ENCODE measurements at places on chromosomes 7 and 10. TPM values are rescaled to one million over a fixed set of nuclear protein-coding genes. Genes with fewer than 3 reads are reported as not detected.
A peak's percentile ranks its signal among the peaks of the same experiment; 100 is the strongest.

The SAP25 gene
- total RNA-seq, result 34.6 TPM

The PIP gene
- total RNA-seq, result not detected

The ZNF655 gene
- total RNA-seq, result 92.0 TPM

The TYW1B gene
- 4.5 TPM for total RNA-seq

The CDCA7L gene
- total RNA-seq, result 61.8 TPM

The WEE2 gene
- total RNA-seq, result not detected

The DNAH11 gene
- total RNA-seq, result 1.3 TPM

The RAPGEF5 gene
- 0.60 TPM for total RNA-seq

DNA sequence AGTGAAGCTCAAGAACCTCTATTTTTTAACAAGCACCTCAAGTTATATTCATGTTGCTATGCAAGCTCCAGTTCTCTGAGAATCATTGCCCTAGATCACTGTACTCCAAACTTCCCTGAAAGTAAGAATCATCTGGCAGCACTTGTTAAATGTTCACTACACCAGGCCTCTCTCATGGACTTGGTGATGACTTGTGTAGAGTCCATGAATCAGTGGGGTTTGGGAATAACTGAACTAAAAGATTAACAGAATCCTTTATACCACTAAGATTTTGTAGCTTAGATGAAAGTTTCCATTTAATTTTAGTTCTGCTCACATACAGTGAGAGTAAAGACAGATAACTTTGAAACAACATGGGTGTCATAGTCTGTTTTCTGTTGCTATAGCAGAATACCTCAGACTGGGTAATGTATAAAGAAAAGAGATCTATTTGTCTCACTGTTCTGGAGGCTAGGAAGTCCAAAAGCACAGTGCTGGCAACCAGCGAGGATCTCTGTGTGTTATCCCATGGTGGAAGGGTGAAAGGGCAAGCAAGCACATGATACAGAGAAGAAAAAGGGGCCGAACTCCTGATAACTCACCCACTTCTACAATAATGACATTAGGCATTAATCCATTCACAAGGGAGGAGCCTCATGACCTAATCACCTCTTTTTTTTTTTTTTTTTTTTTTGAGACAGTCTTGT, 27.9 kb upstream of the AOAH start:
- DNase-seq, result no peak
- H3K27ac ChIP-seq, result no peak overlapping the region
- peaks cover 11% of the 10 kb centered on the region for H3K27me3 ChIP-seq

- no peak overlapping the region for H3K27ac ChIP-seq
- DNase-seq, result no peak
- H3K27me3 ChIP-seq, result no peaks in the 10 kb centered on the region
- H3K4me1 ChIP-seq, result peaks cover 24% of the 10 kb centered on the region
These were observed 4.4 kb downstream of the RASSF4 start for GRCh38 chr10:44963772-44964633.

GRCh38 chr10:5284311-5285057, 80.3 kb upstream of the UCN3 start:
- peak; percentile 60 for DNase-seq
- H3K4me1 ChIP-seq, result peaks cover 39% of the 10 kb centered on the region
- H3K36me3 ChIP-seq, result peaks cover 20% of the 10 kb centered on the region

DNA sequence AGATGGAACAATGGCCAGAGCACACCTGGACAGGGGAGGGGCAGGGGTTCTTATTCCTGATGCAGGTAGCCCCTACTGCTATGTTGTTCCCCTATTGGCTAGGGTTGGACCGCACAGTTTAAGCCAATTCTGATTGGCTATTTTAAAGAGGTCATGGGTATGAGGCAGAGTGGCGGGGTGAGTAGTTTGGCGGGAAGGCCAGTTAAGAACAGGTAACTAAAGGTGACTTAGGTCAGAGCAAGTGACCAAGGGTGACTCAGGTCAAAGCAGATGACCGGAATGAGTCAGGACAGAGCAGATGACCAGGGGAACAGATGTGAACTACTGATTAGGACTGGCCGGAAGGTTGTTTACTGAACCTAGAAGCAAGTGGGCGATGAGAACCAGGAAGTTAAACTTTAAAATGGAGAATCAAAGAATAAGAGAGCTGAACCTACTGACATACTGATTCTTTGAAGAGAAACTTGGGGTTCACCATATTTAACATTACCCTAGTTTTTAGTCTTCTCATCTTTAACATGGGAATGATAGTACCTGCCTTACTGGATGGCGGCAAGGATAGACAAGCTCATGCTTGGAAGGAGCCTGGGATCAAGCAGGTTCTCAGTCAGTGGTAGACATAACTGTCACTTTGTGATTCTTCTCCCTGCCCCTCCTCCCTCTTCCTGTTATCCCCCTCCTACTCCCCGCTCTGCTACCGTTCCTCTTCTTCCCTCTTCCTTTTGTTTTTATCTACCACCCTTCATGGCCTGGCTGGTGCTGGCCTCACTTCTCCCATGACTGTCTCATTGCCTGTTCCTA, 55.0 kb downstream of the CCNY start:
- H3K4me3 ChIP-seq, result no peak overlapping the region
- DNase-seq, result no peak
- peaks cover 17% of the 10 kb centered on the region for H3K36me3 ChIP-seq
- peak overlapping the region; percentile 61 for H3K27ac ChIP-seq
- H3K4me1 ChIP-seq, result peaks cover 14% of the 10 kb centered on the region

- H3K4me1 ChIP-seq, result peaks cover 7% of the 10 kb centered on the region
- H3K27ac ChIP-seq, result peak overlapping the region; percentile 6
- H3K4me3 ChIP-seq, result no peak overlapping the region
- DNase-seq, result no peak
- H3K36me3 ChIP-seq, result peaks cover 38% of the 10 kb centered on the region
- no peaks in the 10 kb centered on the region for H3K27me3 ChIP-seq
These were observed 98.7 kb downstream of the PROSER2 start for GRCh38 chr10:11921800-11922392.

DNA sequence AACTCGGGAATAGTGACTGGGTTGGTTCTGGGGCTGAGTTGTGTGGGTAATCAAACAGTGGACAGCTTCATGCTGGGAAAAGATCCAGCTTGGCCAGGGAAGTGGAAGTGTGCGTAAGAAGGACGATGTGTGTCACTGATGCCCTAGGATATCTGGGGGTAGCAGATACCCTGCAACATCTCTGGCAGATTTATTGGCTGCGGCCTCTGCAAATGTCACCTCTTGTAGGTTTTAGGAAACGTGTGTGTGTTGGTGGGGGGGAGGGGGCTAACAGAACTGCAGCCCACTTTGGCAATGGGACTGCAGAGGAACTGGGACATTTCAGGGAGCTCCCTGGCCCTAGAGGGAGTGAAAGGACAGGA, 965 bp upstream of the AGAP3 start:
- peaks cover 22% of the 10 kb centered on the region for H3K27me3 ChIP-seq
- H3K4me3 ChIP-seq, result peak overlapping the region; percentile 81
- H3K4me1 ChIP-seq, result peaks cover 37% of the 10 kb centered on the region
- H3K27ac ChIP-seq, result no peak overlapping the region
- H3K36me3 ChIP-seq, result peaks cover 4% of the 10 kb centered on the region

GRCh38 chr7:94434042-94434441, 39.3 kb downstream of the COL1A2 start:
- no peaks in the 10 kb centered on the region for H3K36me3 ChIP-seq
- no peaks in the 10 kb centered on the region for H3K4me1 ChIP-seq
- no peak for DNase-seq
- no peak overlapping the region for H3K27ac ChIP-seq
- peaks cover 22% of the 10 kb centered on the region for H3K27me3 ChIP-seq

- H3K4me3 ChIP-seq, result no peak overlapping the region
- H3K4me1 ChIP-seq, result peaks cover 29% of the 10 kb centered on the region
These were observed 21.2 kb upstream of the DPYSL4 start for GRCh38 chr10:132165416-132165980.

DNA sequence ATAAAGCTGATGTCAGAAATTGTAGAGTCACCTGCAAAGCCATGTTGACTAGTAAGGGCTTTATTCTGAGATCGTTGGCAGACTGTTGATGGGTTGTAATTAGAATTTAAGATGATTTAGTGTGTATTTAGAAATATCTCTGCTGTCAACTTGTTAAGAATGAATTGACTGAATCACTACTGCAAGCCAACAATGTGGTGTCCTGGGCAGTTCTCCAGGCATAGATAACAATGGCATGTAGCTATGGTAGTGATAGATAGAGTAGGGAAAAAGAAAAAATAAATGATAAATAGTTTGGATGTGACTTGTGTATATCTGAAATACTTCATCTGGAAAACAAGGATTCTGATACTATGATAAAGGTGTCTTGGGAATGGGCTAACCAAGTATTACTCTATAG, 640.2 kb downstream of the ARL4A start:
- no peaks in the 10 kb centered on the region for H3K36me3 ChIP-seq
- no peaks in the 10 kb centered on the region for H3K27me3 ChIP-seq
- H3K4me1 ChIP-seq, result no peaks in the 10 kb centered on the region
- no peak overlapping the region for H3K27ac ChIP-seq
- DNase-seq, result no peak

- H3K36me3 ChIP-seq, result no peaks in the 10 kb centered on the region
- no peak overlapping the region for H3K4me3 ChIP-seq
- DNase-seq, result no peak
- no peak overlapping the region for H3K27ac ChIP-seq
- peaks cover 13% of the 10 kb centered on the region for H3K27me3 ChIP-seq
- H3K4me1 ChIP-seq, result no peaks in the 10 kb centered on the region
These were observed 105.3 kb downstream of the ADCY1 start for GRCh38 chr7:45679516-45679915.

DNA sequence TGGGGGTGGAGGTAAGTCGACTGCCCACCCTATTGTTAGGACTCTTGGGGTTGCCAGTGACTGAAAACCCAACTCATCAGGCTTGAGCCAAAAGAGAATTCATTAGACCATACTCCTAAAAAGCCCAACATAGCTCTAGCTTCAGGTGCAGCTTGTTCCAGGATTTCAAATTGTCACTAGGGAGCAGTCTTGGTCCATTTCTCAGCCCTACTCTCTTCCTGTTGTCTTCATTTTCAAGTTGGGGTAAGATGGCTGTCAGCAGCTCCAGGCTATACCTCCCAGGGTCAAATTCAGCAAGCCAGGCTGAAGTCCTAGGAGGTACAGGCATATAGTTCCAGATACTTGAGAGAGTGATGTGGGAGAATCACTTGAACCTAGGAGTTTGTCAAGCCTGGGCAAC, 14.9 kb upstream of the COL13A1 start:
- H3K4me3 ChIP-seq, result no peak overlapping the region
- no peaks in the 10 kb centered on the region for H3K4me1 ChIP-seq

- no peak overlapping the region for H3K4me3 ChIP-seq
- H3K4me1 ChIP-seq, result no peaks in the 10 kb centered on the region
These were observed 265.9 kb upstream of the YAE1 start for GRCh38 chr7:39300276-39300675.

GRCh38 chr7:54330216-54330800, 211.9 kb upstream of the VSTM2A start:
- no peak overlapping the region for H3K4me3 ChIP-seq
- no peaks in the 10 kb centered on the region for H3K36me3 ChIP-seq
- no peak for DNase-seq
- no peak overlapping the region for H3K27ac ChIP-seq
- no peaks in the 10 kb centered on the region for H3K4me1 ChIP-seq

- DNase-seq, result no peak
- no peaks in the 10 kb centered on the region for H3K27me3 ChIP-seq
- H3K36me3 ChIP-seq, result no peaks in the 10 kb centered on the region
- no peak overlapping the region for H3K4me3 ChIP-seq
These were observed 630.1 kb downstream of the PARD3 start for GRCh38 chr10:34184939-34185386.

DNA sequence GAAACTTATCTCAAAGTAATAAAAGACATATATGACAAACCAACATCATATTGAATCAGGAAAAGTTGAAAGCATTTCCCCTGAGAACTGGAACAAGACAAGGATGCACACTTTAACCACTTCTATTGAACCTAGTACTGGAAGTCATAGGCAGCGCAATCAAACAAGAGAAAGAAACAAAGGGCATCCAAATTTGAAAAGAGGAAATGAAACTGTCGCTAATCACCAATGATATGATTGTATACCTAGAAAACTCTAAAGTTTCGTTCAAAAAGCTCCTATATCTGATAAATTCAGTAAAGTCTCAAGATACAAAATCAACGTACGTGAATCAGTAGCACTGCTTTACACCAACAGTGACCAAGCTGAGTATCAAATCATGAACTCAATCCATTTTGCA, 137.7 kb upstream of the TEX47 start:
- no peak overlapping the region for H3K4me3 ChIP-seq
- no peaks in the 10 kb centered on the region for H3K36me3 ChIP-seq
- no peaks in the 10 kb centered on the region for H3K4me1 ChIP-seq
- DNase-seq, result no peak
- no peaks in the 10 kb centered on the region for H3K27me3 ChIP-seq

DNA sequence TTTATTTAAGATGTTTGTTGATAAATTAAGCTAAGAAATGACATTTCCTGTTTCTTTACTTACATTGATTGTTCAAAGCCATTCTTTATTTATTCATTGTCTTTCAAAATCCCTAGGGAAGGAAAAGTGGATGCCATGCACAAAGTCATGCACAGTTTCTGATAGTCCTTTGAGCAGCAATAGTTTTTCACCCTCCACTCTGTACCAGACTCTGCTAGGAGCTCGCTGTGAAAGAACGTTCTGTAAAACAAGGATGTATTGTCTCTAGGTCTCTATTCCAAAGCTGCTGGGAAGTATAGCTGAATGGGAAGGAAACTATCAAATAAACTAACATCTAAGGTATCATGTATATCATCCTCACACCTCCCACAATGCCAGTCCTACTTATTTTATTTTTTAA, 7.8 kb upstream of the NOC3L start:
- no peak overlapping the region for H3K4me3 ChIP-seq
- H3K27me3 ChIP-seq, result peaks cover 14% of the 10 kb centered on the region
- no peaks in the 10 kb centered on the region for H3K4me1 ChIP-seq

DNA sequence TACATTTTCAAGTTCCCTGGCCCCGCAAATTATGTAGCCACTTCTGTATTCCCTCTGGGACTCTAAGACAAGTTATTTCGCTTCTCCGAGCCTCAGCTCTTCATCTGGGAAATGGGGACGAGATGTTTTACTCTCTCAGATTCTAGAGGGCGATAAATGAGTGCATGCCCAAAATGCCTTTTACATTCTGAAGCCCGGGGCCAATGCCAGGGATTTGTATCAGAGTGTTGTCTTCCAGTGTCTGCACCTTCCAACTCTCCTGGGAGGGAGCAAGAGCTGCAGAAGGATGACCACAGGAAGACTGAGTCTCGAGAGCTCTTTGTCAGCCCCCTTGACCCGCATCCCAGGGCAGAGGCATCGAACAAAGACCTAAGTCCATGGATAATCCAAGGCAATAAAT, 39.9 kb downstream of the BUB3 start:
- DNase-seq, result no peak
- no peak overlapping the region for H3K27ac ChIP-seq

- H3K36me3 ChIP-seq, result no peaks in the 10 kb centered on the region
- no peaks in the 10 kb centered on the region for H3K4me1 ChIP-seq
- H3K27ac ChIP-seq, result no peak overlapping the region
- DNase-seq, result no peak
- H3K4me3 ChIP-seq, result no peak overlapping the region
These were observed 75.8 kb downstream of the GNAI1 start for GRCh38 chr7:80210400-80210799.
